ENCODE measurements at places on chromosomes 1 and 21.
A peak's percentile ranks its signal among the peaks of the same experiment; 100 is the strongest.

DNA sequence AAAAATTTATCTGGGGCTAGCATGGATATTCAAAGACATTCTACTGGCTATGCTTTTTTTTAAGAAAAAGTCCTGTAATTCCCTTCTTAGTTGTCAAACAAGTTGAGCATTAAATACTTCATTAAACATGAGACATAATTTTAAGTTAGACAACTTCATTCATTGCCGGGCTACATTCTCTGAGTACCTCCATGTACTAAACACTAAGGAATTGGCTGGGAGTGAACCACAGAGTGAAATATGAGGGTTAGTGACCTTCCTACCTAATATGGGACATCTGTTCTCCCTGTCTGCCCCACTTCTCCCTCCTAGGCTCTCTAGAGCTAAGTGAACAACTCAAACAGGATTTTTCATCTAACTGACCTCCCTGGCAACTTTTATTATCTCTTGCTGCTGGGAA, 370.4 kb downstream of the VAV3 start:
- DNase-seq, result no peak

DNA sequence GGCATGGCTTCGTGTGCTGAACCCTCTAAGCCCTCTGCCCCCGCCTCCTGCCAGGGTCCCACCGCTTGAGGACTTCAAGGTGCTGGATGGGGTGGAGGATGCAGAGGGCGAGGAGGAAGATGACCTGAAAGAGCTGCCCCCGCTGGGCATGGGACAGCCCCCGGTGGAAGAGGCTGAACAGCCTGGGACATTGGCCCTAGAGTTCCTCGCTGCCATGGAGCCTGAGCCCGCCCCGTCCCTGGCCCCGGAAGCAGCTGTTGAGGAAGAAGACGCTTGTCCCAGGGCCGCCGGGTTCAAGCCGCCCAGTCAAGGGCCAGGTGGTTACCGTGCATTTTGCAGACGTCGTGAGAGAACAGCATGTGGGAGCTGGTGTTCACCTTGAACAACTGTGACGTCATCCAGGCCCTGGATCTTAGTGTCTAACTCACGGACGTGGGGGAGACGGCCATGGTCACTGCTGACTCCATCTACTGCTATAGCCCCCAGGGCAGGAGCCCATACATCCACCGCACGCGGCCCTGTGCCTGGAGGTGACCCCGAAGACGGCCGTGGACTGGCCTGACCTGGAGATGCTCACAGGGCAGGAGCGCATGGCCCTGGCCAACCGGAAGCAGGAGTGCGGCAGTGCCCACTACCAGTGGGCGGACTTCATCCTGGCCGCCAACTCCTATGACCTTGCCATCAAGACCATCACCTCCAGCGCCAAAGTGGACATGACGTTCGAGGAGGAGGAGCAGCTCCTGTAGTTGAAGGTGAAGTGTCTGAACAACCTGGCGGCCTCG, 90.1 kb downstream of the PPP1R12B start:
- DNase-seq, result no peak

DNA sequence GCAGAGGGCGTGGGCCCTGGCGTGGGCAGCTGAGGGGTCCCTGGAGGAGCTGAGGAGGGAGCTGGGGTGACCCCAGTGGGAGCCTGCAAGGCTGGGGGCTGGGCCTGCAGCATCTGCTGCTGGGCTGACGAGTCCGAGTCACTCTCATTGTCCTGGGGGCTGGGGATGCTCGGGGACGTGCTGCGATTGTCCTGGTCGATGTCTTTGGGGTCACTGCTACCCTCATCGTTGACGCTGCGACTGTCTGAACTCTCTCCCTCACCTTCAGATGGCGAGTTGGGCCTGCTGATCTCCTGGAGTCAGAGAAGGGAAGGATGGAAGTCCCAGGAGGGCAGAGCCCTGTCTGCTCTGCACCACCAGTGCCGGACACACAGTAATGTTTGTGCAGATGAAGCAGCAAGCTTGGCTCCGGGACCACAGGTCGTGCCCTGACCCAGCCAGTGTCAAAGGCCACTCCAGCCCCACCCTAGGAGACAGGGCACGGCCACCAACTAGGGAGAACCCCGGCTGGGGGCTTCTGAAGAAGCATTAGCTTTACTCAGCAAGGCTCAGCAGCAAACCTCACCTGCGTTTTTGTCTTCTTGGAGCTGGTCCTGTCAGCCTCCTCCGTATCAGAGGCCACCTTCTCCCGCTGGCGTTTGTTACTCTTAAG, 43.4 kb downstream of the SLC45A1 start:
- DNase-seq, result no peak

GRCh38 chr1:48568501-48568900, 96.5 kb upstream of the SPATA6 start:
- no peak for DNase-seq

GRCh38 chr21:42654179-42654912, 925 bp downstream of the PDE9A start:
- DNase-seq, result no peak

- no peak for DNase-seq
These were observed 64.8 kb downstream of the DHRS3 start for GRCh38 chr1:12552951-12553921.

DNA sequence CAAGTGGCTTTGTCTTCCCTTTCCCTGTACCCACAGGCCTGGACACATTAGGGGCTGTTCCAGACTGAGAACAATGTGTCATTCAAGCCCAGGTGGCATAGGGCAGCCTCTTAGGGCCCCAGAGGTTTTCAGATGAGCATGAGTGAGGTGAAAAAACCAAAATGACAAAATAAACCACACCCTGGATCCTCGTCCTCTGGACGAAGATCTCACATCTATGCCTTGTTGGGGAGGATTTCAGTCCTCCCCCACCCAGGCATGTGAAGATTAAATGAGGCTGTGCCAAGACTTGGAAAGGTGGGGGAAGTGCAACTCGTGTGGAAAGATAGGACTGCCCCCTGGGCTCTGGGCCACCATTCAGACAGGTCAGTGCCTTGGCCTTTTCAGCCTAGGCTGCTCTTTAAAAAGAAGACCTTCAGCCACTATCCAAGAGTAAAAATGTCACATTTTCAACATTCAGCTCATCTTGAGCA, 32.8 kb upstream of the IL19 start:
- DNase-seq, result no peak

GRCh38 chr1:169108863-169109560, 2.5 kb downstream of the ATP1B1 start:
- DNase-seq, result no peak

GRCh38 chr1:30191154-30191702, 532.2 kb downstream of the MATN1 start:
- DNase-seq, result peak; percentile 1

DNA sequence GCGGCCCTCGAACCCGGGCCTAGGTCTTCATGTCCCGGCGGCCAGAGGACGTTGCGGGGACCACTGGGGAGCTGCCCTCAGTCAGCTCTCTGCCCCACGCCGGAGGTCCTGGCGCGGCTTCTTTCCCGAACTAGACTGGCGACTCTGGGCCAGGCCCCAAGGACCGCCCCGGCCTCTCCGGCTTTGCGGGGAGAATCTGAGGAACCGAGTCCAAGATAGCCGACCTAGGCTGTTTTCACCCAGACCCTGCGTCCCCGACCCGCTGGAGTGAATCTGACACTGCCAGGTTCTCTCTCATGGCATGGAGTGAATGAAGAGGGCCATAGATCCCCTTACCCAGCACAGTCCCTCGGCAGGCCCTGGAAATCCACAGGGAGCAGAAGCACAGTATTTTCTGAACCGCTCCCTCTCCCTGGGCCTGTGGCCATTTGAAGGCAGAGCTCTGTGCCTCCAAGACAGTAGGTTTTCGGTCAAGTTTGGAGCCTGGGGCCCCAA, 9.9 kb upstream of the BARHL2 start:
- no peak for DNase-seq

GRCh38 chr21:44949779-44950198, 10.0 kb downstream of the SLX9 start:
- peak; percentile 66 for DNase-seq
